Tongue (tissue), 3 donors: ENCODE measurements at places on chromosomes 6 and 20. TPM values are rescaled to one million over a fixed set of nuclear protein-coding genes. Genes with fewer than 3 reads are reported as not detected.

Gene RSPO3
- 1.2 TPM for total RNA-seq

Gene ELOVL4
- 2.7 TPM for total RNA-seq

Gene DBNDD2
- total RNA-seq, result 23.4 TPM

Gene ASXL1
- total RNA-seq, result 65.6 TPM

Gene DZANK1
- 1.6 TPM for total RNA-seq

Gene PCSK2
- total RNA-seq, result 0.72 TPM
